ENCODE measurements at places on chromosomes 16 and 17. TPM values are rescaled to one million over a fixed set of nuclear protein-coding genes. Genes with fewer than 3 reads are reported as not detected.

GRCh38 chr17:55442953-55443683 is 21.5 kb upstream of the MMD start:
- H3K4me1 ChIP-seq: peaks cover 18% of the 10 kb centered on the region
- H3K36me3 ChIP-seq: no peaks in the 10 kb centered on the region
- DNase-seq: peak; percentile 72
- H3K4me3 ChIP-seq: no peak overlapping the region

DNA sequence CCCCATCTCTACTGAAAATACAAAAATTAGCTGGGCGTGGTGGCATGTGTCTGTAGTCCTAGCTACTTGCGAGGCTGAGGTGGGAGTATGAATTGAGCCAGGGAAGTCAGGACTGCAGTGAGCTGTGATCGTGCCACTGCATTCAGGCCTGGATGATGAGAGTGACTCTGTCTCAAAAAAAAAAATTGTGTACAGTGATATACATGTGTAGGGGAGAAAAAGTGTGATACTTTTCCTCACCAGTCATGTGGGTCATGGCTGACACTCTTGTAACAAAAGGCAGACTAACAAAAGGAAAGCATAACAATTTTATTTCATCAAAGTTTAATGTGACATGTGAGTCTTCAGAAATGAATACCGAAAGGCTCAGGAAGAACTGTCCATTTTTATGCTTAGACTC is 2.0 kb upstream of the ABCC12 start:
- H3K36me3 ChIP-seq: no peaks in the 10 kb centered on the region
- H3K4me1 ChIP-seq: peaks cover 2% of the 10 kb centered on the region
- H3K27ac ChIP-seq: no peak overlapping the region
- DNase-seq: no peak
- H3K27me3 ChIP-seq: no peaks in the 10 kb centered on the region
- H3K4me3 ChIP-seq: no peak overlapping the region

DNA sequence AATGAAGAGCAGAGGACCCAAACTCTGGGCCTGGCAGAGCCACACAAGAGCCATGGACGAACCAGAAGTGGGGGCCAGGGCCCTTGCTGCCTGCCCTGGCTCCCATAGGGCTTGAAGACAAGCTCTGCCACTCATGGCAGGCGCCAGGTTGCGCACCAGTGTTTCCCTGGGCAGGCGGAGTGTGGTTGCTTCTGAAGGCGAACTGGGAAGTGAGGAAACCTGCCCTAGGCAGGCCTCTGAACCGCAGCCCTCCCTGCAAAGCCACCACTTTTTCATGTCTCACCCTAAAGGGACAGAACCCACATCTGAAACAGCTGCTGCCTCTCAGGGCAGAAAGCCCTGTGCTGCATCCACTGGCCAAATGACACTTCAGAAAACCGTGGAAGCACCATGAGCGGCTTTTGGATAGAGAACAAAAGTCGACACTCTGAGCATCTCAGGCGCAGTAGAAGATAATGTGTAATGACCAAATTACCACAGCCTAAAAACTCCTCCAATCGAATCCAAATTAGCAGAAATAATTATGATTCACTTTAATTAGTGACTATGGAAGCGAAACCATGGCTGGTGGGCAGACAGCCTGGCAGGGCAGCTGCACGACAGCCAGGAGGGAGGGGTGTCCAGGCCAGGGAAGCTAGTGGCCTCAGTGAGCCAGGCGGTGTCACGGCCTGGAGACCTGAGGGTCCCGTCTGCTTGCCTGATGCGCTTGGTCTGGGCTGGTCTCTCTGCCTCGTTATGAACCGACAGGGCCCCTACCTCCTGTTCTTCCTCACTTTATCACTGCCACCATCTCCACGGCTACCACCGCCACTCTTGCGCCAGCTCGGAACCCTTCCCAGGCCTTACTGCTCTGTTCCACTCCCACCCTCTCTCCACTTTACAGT is 59.1 kb downstream of the PRMT7 start:
- H3K27me3 ChIP-seq: peaks cover 30% of the 10 kb centered on the region
- H3K4me3 ChIP-seq: no peak overlapping the region
- no peak overlapping the region for H3K27ac ChIP-seq
- H3K4me1 ChIP-seq: no peaks in the 10 kb centered on the region
- H3K36me3 ChIP-seq: no peaks in the 10 kb centered on the region

- peaks cover 2% of the 10 kb centered on the region for H3K27me3 ChIP-seq
- H3K36me3 ChIP-seq: no peaks in the 10 kb centered on the region
- H3K4me3 ChIP-seq: no peak overlapping the region
- peaks cover 40% of the 10 kb centered on the region for H3K4me1 ChIP-seq
- H3K27ac ChIP-seq: peak overlapping the region; percentile 27
- DNase-seq: peak; percentile 45
Observed at GRCh38 chr17:29591146-29591736, 1.7 kb upstream of the ANKRD13B start.

DNA sequence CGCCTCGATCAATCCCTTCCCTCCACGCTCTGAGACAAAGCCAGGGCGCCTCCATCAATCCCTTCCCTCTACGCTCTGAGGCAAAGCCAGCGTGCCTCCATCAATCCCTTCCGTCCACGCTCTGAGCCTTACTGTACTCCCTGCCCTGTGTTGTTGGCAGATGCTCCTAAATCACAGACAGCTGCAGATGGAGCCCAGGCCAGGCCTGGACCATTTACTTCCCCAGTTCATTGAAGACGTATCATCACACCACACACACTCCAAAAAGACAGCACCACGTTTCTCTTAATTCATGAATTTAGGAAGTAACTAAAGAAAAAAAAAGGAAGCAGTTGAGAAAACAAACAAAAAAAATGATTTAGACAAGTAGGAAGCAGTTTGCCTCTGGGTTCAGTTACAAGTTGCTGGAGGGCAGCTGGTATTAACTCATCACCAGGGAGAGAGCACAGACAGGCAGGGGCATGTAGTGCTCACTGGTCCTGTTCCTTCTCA is 7.4 kb upstream of the CD300LD start:
- H3K27ac ChIP-seq: no peak overlapping the region
- H3K4me3 ChIP-seq: no peak overlapping the region
- no peak for DNase-seq
- no peaks in the 10 kb centered on the region for H3K36me3 ChIP-seq
- no peaks in the 10 kb centered on the region for H3K27me3 ChIP-seq

- H3K4me3 ChIP-seq: no peak overlapping the region
- H3K27me3 ChIP-seq: peaks cover 24% of the 10 kb centered on the region
- no peaks in the 10 kb centered on the region for H3K4me1 ChIP-seq
- no peaks in the 10 kb centered on the region for H3K36me3 ChIP-seq
- DNase-seq: no peak
- no peak overlapping the region for H3K27ac ChIP-seq
Observed at GRCh38 chr17:79690466-79690865, 40.3 kb upstream of the ENPP7 start.

- H3K4me3 ChIP-seq: no peak overlapping the region
- H3K4me1 ChIP-seq: peaks cover 16% of the 10 kb centered on the region
- H3K27ac ChIP-seq: no peak overlapping the region
- no peaks in the 10 kb centered on the region for H3K36me3 ChIP-seq
- no peaks in the 10 kb centered on the region for H3K27me3 ChIP-seq
- DNase-seq: no peak
Observed at GRCh38 chr16:2481676-2482075, 6.7 kb downstream of the TBC1D24 start.

DNA sequence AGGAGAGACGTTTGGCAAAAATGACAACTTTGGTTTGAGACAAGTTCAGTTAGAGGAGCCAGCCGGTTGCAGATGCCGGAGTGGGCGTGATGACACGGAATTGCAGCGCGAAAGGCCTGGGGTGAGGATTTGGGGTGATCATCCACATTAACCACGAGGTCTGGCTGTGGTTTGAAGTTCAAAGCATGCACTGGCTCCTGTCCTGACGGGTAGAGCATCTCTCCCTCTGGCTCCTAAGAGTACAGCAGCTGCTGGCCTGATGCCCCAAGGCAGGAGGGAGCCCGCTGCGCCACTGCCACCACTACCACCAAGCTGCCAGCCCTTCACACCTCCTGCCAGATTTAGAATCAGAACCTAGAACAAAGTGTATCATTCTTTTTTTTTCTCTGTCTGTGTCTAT is 3.7 kb downstream of the RHBDL3 start:
- peaks cover 63% of the 10 kb centered on the region for H3K27me3 ChIP-seq
- no peak overlapping the region for H3K27ac ChIP-seq
- DNase-seq: no peak
- H3K36me3 ChIP-seq: no peaks in the 10 kb centered on the region

GRCh38 chr16:63617990-63618763 is 1503.7 kb downstream of the CDH11 start:
- H3K4me3 ChIP-seq: no peak overlapping the region
- H3K27me3 ChIP-seq: no peaks in the 10 kb centered on the region
- DNase-seq: no peak

GRCh38 chr16:64617836-64618476 is 503.9 kb downstream of the CDH11 start:
- DNase-seq: no peak
- peaks cover 2% of the 10 kb centered on the region for H3K4me1 ChIP-seq
- no peaks in the 10 kb centered on the region for H3K27me3 ChIP-seq

The RNF222 gene
- not detected for total RNA-seq

Data from IMR-90 (cell line).